COR-L47 (cell line): ENCODE measurements at places on chromosomes 12 and 14.
A peak's percentile ranks its signal among the peaks of the same experiment; 100 is the strongest.

DNA sequence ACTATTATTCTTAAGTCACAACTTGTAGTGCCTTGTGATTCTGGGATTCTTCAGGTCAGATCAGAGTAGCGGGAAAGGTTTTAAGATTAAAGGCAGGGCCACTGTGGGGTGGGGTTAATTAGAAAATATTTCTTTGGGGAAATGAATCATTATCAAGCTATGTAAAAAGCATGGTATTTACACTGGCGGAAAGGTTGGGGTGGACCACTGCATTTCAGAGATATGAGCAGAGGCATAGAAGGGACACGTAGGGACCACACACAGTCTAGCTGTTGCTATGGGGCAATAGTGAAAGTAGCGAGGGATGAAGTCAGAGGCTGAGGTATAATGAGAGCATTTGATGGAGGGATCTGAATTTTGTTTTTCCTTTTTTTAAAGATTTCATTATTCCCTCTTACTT is 31.7 kb upstream of the KCNH3 start:
- no peak for DNase-seq

DNA sequence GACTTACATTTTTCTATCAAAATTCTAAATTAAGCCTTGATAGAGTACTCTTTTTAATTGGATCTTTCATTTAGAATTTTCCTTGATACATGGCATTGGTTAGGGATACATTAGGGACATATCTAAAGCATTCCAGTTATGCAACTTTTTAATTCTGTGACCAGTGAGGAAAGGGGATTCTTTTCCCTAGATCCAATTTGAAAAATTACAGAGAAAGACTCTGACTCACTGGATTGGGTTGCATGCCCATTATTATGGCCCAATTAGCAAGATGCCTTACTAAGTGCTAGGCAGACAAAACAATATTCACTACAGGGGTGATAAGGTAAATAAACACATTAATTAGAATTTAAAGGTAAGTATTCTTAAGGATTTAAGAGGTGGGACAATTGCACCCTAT is 5.2 kb upstream of the RAD52 start:
- DNase-seq = no peak

- peak; percentile 84 for DNase-seq
These were observed 21.5 kb downstream of the EFCAB11 start for GRCh38 chr14:89933002-89933401.

DNA sequence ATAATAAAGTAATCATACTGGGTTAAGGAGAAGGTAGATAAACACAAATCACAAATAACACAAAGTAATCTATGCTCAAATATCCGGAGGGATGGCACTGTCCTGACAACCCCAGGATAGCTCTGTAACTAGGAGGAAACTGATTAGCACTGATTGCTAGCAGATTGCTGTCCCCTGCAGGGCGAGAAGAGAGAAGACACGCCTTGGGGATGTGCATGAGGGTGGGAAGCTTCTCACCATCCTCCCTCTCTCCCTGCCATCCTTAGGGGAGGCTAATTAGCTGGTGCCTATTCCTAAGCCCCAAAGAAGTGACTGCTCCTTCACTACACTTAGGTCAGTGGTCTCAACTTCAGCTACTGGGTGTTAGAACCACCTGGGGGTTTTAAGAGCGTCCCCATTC is 27.0 kb upstream of the TMEM260 start:
- DNase-seq = peak; percentile 22

DNA sequence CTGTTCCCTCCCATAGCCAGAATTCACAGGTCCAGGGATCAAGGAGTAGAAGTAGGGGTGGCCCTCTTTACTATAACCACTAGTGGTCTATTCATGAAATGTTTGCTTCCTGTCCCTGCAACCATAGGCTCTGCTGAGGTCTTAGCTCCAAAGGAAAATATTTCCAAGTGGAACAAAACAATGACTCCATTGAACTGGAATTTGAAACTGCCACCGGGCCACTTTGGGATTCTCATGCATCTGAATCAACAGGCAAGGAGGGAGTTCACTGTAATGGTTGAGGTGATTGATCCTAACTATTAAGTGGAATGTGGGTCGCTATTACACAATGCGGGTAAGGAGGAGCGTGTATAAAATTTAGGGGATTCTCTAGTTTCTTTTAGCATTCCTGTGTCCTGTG is 197.0 kb downstream of the ETNK1 start:
- DNase-seq = no peak

DNA sequence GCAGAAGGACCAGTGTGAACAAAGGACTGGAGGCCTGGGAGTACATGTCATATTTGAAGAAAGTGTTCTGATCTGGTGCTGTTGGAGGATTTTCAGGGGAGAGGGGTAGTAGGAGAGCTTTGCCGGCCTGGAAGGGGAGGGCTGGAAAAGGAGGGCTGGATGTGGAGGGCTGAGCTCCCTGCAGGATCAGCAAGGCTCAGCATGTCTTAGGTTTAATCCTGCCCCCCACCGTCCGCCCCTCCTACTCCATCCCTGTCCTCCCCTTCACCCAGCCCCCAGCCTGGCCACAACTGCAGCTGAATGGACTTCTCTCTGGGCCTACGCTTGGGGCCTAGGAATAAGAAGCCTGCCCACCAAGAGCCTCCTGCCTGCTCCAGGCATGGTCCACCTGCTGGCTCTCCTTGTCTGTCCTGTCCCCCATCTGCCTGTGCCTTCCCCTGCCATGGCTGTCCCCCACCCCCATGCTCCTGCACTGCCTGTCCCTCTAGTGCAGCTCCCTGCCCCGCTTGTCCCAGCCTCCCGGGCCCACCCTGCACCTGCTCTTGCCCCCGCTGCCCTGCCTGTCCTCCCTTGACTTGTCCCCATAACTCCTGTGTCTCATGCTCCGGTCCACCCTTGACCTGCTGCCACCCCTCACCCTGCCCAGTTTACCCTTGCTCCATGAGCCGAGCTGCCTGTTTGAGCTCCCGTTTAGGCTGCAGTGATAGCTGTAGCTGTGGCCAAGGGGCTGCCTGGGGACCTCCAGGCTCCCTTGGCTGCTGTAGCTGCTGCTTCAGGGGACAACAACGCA is 9.8 kb upstream of the RARG start:
- no peak for DNase-seq

GRCh38 chr12:24551163-24551786 is 397.6 kb downstream of the BCAT1 start:
- peak; percentile 4 for DNase-seq

- DNase-seq = no peak
These were observed 66.4 kb downstream of the OTOGL start for GRCh38 chr12:80165746-80166145.

DNA sequence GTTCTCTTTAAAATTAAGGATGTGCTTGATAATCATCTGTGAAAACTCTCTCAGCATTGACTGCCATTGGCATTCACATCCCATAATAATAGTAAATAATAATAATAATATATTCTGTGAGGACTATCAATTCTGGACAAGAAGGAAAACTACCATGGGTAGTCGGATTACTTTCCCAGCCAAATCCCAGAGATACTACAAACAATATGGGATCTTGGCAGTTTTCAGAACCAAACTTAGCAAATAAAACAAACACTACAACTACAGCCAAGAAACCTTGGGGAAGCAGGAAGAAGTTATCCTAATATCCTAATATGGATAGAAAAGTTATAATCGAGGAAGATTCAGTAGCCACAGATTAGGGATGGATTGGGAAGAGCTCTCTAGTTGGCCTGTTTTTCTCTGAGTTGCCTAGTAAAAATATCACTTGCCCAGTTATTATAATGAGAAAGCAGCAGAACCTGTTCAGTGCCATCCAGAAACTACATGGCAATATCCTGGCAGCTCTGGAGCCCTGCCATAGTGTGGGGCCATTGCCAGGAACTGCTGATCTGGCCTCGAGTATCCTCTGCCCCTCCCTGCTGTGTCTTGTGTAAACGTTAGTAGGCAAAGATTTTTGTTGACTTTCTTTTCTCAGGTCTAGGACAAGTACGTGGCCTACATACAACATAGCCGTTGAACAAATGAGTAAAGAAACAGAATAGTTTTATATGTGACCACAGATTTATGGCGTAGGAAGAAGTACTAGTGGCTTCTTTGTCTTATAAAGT is 193.5 kb downstream of the SLC2A13 start:
- peak; percentile 14 for DNase-seq

DNA sequence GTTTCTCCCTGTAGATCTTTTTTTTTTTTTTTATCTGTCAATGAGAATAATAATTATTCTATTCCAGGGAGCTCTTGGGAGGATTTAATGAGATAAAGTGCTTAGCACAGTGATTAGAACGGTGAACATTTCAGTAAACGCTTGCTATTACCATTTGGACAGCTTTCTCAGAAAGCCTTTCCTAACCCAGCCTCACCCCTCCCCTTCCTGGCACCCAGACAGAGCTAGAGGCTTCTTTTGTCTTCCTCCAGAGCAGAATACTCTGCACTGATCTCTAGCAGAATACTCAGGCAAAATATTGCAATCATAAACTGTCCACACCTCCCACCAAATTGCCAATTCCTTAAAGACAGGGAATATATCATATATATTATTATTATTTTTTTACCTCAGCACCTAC is 66.6 kb downstream of the ERGIC2 start:
- no peak for DNase-seq

- no peak for DNase-seq
These were observed 39.7 kb upstream of the DICER1 start for GRCh38 chr14:95196826-95197545.
